ENCODE measurements at places on chromosomes 3 and 15.

GRCh38 chr15:56495053-56495452 lies 30.1 kb upstream of the MNS1 start:
- H3K27me3 ChIP-seq: peaks cover 12% of the 10 kb centered on the region
- no peak overlapping the region for H3K4me3 ChIP-seq
- H3K27ac ChIP-seq: no peak overlapping the region
- DNase-seq: no peak

- H3K4me3 ChIP-seq: no peak overlapping the region
- no peak for DNase-seq
- no peaks in the 10 kb centered on the region for H3K27me3 ChIP-seq
- H3K36me3 ChIP-seq: no peaks in the 10 kb centered on the region
- H3K27ac ChIP-seq: no peak overlapping the region
Measured at GRCh38 chr3:79886204-79886603, 118.4 kb upstream of the ROBO1 start.

DNA sequence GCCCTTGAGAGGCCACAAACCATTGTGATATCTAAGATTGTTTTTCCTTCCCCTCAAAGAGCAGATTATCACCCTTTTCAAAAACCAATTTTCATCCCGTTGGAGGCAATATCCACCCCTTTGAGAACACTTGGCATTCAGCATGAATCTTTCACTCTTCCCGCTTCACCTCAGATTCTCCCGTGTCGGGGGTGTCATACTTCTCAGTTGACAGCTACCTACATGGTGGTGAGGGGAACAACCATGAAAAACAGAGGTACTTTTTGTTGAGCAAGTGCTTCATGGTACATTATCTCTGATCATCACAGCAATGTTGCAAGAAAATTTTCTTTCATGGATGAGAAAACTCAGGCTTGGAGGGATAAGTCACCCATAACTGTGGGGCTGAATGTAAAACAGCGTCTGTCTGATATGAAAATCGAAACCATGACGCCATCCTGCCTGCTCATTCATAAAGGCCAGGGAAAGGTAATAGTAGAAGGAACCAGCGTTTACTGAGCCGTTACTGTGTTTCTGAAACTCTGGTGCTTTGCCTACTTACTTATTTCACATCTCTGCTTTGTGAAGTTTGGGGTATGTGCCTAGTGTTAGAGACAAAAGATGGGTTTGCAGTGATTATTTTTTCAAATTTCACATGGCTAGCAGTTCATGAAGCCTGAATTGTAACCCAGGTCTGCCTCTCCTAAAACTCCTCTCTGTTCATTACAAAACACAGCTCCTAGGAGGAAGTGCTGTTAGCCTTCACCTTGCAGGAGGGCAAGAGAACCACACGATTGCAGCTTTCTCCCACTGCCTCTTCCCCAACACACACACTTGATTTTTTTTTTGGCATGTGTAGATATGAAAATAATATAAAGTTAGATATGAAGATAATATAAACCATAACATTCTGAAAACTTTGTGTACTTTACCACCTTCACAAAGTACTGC lies 35.4 kb downstream of the SV2B start:
- H3K36me3 ChIP-seq: no peaks in the 10 kb centered on the region
- peaks cover 4% of the 10 kb centered on the region for H3K27me3 ChIP-seq
- no peak overlapping the region for H3K27ac ChIP-seq

DNA sequence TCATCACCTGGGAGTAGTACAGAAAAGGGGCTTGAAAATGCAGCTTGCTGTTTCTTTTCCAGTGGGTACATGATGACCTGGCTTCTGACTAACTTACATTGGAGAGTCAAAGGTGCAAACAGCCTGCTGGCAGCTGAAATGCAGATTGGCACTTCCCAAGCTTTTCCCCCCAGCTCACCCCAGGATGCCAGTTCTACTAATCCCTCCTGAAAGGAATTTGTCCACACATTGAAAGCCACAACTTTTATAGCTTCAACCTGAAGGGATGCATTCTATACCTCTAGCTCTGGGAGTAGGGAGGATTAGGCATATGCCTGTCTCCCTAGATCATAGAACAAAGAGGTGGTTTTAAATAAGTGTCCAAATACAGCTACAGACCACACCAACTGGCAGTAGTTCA lies 281.7 kb downstream of the EFHB start:
- no peaks in the 10 kb centered on the region for H3K4me1 ChIP-seq
- H3K27ac ChIP-seq: no peak overlapping the region
- H3K27me3 ChIP-seq: no peaks in the 10 kb centered on the region
- no peak overlapping the region for H3K4me3 ChIP-seq
- DNase-seq: peak; percentile 79

GRCh38 chr3:47005212-47006144 lies 26.0 kb downstream of the NBEAL2 start:
- H3K27ac ChIP-seq: no peak overlapping the region
- no peak for DNase-seq
- peaks cover 24% of the 10 kb centered on the region for H3K36me3 ChIP-seq
- H3K4me1 ChIP-seq: no peaks in the 10 kb centered on the region
